ENCODE measurements at places on chromosomes 3 and 15.

- no peak for DNase-seq
These were observed 5.3 kb upstream of the CTNNB1 start for GRCh38 chr3:41193794-41194539.

GRCh38 chr3:94453864-94454263 lies 391.0 kb downstream of the NSUN3 start:
- DNase-seq: no peak

DNA sequence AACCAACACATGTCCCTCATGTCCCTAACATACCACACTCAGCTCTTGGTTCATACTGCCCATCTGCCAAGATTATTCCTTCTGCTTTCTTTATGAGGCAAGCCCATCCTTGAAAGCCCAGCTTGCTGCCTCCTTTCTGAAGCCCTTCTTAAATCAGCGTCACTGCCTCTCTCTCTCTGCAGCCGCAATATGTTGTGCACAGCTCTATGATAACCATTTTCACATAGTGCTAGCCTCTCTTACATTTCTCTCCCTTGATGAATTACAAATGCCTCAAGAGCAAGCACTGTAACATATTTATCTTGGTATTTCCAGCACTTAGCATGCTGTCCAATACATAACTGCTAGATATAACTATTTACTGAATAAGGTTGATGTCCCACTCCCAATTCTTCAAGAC lies 86.5 kb downstream of the TNIK start:
- no peak for DNase-seq

GRCh38 chr3:13525827-13526625 lies 22.9 kb upstream of the FBLN2 start:
- DNase-seq: no peak

GRCh38 chr15:80309769-80310384 lies 57.9 kb upstream of the CTXND1 start:
- DNase-seq: no peak

GRCh38 chr3:57029924-57030323 lies 30.5 kb upstream of the SPATA12 start:
- no peak for DNase-seq

DNA sequence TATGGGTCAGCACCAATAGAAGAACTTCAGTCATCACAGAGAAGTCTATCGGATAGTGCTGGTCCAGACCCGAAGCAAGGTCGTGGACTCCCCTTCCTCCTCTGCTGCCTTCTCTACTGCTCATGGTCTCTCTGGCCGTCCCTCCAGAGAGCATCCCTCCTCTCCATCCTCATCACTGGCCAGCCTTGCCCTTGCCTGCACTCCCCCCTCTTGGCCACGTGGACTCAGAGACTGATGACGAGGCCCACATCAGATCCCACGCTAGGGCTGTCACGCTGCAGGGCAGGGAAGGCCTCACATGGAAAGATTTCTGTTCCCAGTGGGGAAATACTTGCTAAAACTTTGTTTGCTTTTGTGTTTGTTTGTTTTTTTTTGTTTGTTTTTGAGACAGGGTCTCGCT lies 35.3 kb downstream of the IGDCC3 start:
- DNase-seq: no peak

DNA sequence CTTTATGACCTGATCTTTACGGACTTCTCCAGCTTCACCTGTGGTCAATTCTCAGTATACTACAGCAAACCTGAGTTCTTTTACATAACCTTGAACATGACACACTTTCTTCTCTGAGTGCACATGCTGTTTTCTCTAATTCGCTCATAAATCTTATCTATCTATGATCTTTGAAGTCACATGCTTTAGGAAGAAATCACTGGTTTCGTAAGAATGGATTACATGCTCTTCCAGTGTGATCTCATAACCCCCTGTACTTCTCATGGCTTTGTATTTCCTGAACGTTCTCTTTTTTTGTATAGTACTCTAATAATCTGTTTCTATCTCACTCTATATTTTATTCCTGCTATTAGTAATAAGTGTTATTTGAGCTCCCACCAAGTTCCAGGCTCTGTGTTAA lies 1165.2 kb downstream of the TBL1XR1 start:
- DNase-seq: no peak

GRCh38 chr15:33226559-33227181 lies 32.2 kb upstream of the FMN1 start:
- peak; percentile 21 for DNase-seq

DNA sequence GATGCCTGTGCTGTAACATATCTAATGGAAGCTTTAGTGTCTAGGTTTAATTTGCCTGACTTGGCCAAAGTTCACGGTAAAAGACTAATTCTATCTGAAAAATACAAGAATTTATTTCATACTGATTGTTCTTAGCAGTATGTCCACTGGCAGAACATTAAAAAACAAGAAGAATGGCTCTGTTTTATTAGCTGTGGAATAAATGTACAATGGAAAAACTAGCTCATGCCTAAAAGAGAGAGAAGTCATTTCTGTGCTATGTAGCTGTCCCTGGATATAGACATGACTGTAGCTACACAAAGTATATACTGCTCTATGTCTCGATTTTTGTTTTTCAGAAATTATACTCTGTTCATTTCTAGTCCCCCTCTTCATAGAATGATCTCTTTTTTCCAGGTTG lies 13.9 kb upstream of the VGLL3 start:
- no peak for DNase-seq

GRCh38 chr15:62428851-62429598 lies 263.9 kb upstream of the C2CD4B start:
- DNase-seq: no peak

- no peak for DNase-seq
These were observed 2.9 kb upstream of the TNK2 start for GRCh38 chr3:195911041-195911945.

GRCh38 chr3:114308377-114308776 lies 14.5 kb downstream of the TIGIT start:
- DNase-seq: no peak

DNA sequence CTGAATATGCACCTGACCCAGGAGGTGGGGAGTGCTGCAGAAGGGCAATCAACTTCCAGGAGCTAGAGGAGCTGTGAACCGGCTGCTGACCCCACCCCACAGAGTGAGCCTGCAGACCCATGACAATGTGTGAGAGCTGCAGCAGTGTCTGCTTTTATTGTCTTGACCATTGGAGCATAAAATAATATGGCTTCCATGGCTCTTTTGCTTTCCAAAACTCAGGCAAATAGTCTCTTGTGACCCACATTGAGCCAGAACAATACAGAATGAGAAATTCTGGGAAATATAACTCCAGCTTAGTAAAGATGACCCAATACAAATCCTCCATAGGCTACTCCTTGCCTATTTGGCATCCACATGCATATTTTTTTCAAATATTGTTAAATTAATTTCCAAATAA lies 309.6 kb downstream of the PYDC2 start:
- no peak for DNase-seq

GRCh38 chr3:189188466-189188865 lies 16.7 kb downstream of the TPRG1 start:
- no peak for DNase-seq

GRCh38 chr15:33314069-33314468 lies 3.3 kb downstream of the RYR3 start:
- no peak for DNase-seq

GRCh38 chr15:58777107-58777506 lies 6.0 kb downstream of the MINDY2 start:
- no peak for DNase-seq

DNA sequence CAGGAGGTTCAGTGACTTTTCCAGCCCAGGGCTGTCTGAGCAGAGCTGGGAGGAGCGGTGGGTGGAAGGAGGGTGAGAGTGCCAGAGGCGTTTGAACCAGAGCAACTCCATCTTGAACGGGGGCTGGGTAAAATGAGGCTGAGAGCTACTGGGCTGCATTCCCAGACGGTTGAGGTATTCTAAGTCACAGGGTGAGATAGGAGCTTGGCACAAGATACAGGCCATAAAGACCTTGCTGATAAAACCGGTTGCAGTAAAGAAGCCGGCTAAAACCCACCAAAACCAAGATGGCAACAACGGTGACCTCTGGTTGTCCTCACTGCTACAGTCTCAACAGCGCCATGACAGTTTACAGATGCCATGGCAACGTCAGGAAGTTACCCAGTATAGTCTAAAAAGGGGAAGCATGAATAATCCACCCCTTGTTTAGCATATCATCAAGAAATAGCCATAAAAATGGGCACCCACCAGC lies 60.2 kb downstream of the ABTB1 start:
- DNase-seq: no peak

DNA sequence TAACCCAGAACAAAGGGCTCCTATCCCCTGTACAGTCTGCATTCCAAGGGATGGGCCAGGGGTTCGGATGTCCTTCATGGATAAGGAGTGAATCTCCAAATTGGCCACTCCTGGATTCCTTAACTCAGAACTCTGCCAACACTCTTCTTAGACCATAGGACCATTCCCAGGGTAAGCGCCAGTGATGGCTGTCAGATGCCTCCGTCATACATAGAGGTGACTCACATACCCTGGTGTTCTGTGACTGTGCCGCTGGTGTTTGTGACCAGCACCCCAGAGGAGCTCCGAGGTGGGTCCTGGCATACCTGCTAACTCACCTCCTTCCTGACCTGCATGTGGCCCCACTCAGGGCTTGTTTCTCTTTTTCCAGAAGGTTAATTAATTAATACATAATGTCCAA lies 134.7 kb downstream of the KLF13 start:
- DNase-seq: no peak

DNA sequence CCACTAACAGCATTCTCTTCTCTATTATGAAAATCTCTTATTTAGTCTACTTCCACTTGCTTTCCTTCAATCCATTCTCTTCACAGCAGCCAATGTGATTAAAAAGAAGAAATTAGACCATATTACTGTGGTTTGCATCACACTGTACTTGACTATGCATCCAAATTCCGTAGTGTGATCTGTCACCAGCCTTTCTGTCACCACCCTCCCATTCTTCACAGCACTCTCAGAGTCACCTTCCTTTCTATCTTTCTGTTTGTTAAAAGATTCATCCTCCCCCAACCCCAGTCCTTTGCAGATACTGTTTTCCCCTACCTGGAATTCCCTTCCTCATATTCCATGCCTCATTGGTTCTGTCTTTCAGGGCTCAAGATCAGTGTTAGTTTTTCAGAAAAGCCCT lies 55.0 kb upstream of the ABHD10 start:
- no peak for DNase-seq

DNA sequence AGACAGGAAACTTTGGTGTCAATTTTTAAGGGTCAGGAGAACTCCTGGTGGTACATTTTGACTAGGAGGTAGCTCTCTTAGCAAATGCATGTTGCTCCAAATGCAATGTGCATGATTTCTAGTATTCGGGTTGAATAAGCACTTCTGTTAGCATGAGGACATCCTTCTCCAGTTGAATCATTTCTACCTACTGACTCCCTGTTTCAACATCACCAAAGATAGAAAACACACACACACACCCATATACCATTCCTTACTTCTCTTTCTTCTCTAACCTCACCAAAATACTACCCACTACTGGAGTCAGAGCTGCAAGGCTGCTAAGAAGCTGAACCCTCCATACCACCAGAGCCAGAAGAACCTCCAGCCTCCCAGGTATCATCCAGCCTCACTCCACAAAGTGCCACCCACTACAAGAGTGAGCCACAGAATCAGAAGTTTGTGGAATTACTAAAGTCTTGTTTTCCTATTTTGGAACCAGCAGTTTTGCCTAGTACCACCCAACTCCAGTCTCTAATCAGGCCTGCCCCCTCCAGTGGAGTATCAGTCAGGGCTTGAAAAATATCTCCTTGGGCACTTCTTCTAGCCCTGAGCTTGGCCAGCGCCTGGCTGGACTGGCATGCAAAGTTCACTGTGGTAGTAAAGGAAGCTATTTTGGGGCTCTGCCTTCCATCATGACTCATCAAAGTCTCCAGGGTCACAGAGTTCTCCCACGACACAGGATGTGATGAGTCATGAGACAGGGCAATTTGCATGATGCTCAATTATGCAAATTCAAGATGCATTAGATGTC lies 110.3 kb downstream of the CYP19A1 start:
- no peak for DNase-seq

- no peak for DNase-seq
These were observed 32.0 kb downstream of the PLOD2 start for GRCh38 chr3:146128939-146129338.

DNA sequence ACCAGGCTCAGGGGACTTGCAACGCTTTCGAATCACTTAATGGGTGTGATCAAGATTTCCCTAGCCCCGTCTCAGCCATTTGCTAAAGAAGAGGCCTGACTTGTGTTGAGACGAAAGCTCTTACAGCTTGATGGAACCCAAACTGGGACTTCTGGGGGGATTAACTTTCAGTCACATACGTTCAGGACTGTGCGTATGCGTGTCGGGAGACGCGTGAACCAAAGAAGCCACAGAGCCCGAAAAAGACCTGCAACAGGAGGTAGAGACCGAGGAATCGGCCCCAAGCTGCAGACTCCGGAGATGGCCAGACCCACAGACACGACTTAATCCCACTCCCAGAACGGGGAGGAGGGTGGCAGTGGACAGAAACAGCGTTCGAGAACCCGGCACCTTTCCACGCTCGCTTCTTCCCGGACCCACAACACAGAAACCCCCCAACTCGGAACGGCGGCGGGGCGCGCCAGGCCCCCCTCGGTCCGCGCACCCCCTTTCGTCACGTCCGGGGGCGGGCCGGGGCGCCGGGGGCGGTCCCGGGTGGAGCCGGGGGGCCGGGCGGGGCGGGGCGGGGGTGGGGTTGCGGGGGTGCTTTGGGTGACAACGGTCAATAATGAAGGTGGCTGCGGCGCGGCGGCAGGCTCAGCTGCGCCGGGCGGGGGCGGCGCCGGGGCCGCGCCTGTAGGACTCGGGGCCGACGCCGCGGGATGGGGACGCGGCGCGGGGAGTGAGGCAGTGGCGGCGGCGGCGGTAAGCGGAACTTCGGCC lies at the start of gene ATP11B:
Gene ATP11B (plus strand): TSS at position 604 of the 762 bp plus-strand sequence. CDS start 256 bp downstream, outside the sequence.
- peak; percentile 63 for DNase-seq

DNA sequence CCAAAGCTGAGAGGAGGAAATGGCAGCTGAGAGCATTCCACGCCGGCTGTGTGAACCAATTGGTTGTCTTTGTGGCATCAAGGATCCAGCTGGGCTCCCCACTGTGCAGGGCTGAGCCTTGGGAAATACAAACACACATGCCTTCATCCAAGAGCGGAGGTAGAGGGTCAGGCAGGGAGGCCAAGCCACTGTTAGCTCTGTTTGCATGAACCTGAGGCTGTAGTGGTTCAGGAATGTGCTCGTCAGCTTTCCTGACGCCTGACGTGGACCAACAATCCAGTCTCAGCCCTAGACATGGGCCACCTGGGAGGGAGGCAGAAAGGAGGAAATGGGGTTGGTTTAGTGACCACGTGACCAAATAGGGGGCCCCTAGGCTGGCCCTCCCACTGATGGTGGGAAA lies 276.9 kb downstream of the TLE3 start:
- no peak for DNase-seq

All from stimulated activated CD8-positive, alpha-beta memory T cell treated with anti-CD3 and anti-CD28 coated beads, Interleukin-7, amount 100 ng/mL, for 1 hour (primary cell).